KBM-7 (cell line): ENCODE measurements at places on chromosomes 1 and 21.
A peak's percentile ranks its signal among the peaks of the same experiment; 100 is the strongest.

DNA sequence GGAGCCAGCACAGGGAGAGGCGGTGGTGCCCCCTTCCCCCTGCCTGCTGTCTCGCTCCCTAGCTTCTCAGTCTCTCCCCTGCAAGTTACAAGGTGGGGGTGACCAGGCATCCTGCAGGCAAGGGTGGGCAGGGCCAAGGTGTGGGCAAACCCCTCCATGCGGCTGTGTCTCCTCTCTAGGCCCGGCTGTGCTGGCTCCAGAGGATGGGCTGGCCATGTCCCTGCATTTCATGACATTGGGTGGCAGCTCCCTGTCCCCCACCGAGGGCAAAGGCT is 14.6 kb downstream of the NTRK1 start:
- DNase-seq = no peak

- DNase-seq = no peak
Observed at GRCh38 chr1:187203257-187203656, 374.5 kb downstream of the PLA2G4A start.

- DNase-seq = no peak
Observed at GRCh38 chr1:175147569-175147968, 45.0 kb downstream of the KIAA0040 start.

- DNase-seq = no peak
Observed at GRCh38 chr1:91585502-91585901, 84.9 kb downstream of the CDC7 start.

DNA sequence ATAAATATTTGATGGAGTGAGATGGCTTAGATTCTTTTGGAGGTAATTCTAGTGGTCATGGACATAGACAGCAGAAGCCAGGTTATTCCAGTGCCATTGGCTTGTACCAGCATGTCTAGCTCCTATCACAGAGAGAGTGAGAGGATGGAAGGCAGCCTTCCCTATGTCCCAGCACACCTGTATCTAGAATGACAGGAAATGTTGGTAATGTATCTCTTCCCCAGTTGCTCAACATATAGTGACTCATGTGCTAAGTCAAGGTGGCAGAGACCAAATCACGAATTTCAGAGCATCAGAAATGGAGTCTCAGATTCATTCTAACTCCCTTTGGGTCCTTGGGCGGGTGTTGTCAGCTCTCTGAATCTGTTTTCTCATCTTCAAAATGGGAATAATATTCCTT is 28.4 kb downstream of the METTL13 start:
- DNase-seq = no peak

DNA sequence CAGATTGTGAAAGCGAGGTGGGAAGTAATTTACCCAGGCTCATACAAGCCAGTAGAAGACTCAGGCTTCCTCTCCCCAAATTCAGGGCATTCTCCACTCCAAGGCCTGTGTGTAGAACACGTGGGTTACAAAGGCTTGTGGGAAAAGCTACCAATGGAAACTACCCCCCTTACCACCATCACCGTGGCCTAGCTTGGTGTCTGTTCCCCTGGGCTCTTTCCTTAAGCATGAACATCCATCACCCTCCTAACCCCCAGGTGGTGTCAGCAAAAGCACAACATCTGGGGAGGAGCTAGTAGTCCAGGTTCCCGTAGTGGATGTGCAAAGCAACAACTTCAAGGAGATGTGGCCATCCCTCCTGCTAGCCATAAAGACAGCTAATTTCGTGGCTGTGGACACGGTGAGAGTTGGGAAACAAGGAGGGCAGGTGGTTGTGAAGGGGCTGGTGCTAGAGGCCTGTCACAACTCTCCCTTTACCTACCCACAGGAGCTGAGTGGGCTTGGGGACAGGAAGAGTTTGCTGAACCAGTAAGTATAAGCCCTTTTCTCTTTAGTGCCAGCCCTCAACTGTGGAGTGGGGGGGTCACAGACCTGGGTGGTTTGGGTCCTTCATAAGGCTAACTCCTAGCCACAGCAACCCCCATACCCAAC is 701 bp upstream of the MUTYH start:
- DNase-seq = peak; percentile 20

DNA sequence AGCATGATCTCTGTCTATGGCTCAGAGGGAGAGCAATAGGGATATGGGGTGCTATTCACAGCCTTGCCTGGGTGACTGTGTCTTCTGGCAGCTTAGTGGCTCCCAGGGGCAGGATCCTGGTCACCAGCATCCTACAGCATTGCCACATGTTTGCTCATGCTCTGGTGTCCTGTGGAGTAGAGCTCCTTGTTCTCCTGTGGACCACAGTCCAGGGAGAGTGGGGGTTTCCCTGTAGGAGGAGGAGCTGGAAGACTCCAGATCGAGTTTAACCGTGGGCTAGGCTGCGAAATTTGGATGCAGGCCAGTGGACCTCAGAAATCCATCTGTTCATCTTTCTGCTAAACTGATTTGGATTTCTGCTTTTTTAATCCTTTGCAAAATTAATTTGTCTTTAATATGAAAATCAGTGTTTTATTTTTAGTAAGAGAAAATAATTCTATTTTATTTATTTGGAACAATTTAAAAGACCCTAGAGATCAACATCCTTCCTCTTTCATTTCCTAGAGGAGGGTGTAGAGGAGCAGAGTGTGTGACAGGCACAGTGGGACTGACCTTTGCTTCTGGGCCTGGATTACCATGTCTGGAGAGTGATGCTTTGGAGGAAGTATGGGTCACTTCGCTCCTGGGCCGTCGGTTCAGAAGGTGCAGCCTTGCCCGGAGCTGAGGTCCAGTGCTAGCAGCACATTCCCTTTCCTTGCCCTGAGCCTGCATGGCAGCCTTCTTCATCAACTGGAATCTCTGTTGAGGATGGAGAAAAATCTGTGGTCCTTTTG is 17.4 kb downstream of the ADARB1 start:
- DNase-seq = no peak

DNA sequence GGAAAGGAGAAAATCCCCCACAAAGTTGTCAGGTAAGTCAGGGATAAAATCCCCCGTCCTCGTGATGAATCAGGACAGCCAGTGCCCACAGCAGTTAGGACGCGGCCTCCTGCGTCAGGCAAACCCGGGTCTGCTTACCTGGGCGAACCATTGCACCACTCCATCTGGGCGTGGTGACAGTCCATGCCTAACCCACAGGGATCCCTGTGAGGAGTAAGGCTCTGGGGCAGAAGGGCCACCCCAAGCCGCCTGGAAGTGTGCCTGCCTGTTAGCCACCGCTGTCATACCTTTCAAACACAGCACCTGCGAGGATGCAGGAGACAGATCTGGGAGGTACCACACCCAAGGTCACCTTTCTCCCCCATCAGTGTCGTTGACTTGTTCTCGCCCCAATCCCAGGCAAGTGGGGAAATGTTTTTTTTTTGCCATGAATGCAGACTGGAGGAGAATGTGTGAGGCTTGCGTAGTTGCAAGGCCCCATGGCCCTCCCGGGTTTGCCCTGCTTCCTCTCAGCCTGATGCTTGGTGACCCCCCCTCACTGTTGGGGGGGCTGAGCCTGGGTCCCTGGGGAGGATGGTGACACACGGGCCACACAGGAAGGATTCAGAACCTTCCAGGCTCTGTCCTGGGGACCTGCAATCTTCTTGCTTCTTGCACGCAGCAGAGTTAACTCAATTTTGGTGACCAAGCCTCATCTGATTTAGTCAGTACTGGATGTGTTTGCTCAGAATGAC is 107.0 kb downstream of the PGBD5 start:
- no peak for DNase-seq

DNA sequence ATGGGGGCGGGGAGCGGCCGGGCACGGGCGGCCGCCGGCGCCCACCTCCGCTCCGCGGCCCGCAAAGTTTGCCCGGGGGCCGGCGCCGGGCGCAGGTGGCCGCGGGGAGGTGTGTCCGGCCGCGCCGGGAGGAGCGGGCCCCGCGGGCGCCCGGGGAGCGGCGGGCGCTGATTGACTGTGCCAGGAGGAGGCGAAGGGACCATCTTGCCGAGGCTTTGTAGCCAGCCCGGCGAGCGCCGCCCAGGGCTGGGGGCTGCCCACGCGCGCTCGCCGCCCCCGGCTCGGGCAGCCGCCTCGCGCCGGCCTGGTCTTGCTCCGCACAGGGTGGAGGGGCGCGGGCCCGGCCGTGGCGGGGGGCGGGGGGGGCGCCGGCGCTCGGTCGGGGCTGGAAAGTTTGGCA is 432 bp downstream of the EPHB2 start:
- DNase-seq = no peak

- DNase-seq = no peak
Observed at GRCh38 chr1:21935393-21935804, 1.7 kb downstream of the HSPG2 start.

GRCh38 chr1:58358346-58358745 is 188.2 kb downstream of the OMA1 start:
- DNase-seq = no peak

GRCh38 chr1:9815150-9815549 is 8.6 kb downstream of the CLSTN1 start:
- DNase-seq = no peak

DNA sequence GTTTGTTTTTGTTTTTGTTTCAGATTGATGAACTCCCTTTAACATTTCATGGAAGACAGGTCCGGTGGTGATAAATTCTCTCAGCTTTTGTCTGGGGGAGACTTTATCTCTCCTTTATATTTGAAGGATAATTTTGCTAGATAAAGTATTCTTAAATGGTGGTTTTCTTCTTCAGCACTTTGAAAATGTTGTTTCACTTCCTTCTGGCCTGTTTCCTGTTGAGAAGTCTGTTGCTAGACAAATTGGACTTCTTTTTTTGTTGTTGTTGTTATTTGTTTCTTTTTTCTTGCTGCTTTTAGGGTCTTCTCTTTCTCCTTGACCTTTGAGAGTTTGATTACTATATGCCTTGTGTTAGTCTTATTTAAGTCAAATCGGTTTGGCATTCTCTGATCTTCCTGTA is 50.8 kb downstream of the CRP start:
- DNase-seq = no peak

DNA sequence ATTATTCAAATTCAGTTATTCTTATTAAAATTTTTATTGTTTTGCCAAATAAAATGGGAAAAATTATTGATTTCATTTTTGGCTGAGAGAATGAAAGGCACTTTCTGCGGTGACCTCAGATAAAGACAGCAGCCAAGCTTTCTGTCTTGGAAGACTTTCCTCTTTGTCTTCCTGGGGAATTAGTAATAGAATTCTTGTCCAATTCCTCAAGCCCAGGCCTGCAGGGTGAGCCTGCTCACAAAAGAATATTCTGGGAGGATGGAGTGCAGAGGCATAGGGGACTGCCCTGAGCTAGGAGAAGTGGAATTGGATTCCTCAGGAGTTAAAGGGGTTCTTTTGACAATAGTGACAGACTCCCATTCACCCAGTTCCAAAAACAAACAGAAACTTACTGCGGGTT is 614.5 kb upstream of the ADGRL2 start:
- DNase-seq = no peak

DNA sequence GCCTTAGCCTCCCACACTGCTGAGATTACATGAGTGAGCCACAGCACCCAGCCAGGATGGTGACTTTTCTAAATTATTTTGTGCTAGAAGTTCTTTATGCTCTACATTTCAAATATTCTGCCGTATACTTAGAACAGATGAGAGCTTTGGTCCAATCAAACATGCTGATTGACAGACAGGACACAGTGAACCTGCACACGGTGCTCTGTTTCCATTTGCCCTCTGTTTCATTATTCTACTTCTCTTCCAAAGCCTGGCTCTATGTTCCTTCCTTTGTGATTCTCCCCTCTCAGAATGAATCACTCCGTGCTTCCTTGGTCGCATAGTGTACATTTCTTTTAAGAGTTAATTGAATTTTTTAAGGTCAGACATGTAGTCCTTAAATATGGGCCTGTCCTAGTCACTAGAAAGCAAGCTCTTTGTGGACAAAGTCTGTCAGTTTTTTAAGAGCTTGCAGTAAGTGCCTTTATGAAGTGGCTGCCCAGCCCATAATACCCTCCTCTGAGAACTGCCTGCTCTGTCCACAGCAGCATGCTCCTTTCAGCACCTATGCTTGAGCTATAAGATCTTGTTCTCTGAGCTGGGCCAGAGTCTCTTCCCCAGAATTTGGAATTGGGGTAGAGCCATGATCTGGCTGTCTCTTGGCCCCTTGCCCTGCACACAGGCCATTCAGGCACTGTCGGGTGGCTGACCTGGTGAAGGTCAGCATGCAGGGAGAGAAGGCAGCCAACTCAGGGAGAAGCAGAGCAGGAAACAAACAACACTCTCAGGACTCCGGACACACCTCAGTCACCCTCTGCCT is 66.8 kb upstream of the SLC44A3 start:
- no peak for DNase-seq

- DNase-seq = no peak
Observed at GRCh38 chr1:31418626-31419323, 5.8 kb downstream of the SERINC2 start.

GRCh38 chr1:72101840-72102632 is 180.3 kb downstream of the NEGR1 start:
- no peak for DNase-seq

GRCh38 chr1:228455715-228456114 is 31.5 kb upstream of the RNF187 start:
- DNase-seq = peak; percentile 33

- DNase-seq = no peak
Observed at GRCh38 chr1:206735553-206736031, 35.0 kb upstream of the IL19 start.

DNA sequence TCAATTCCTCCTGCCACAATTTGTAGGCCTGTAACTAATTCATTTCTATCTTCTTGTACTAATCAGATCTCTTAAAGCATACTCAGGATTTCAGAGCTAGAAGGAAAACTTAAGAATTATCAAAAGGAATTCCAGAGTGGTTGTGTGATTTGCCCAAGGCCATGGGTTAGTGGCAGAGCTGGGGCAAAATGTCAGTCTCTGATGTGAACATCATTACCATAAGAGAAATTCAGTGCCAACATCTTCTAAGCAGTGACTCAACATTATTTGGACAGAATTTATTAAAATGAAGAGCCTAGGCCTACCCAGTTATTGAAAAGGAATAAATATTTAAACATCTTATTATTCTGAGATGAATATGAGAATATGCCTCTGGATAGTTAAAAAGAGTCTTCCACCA is 14.5 kb downstream of the ST6GALNAC5 start:
- DNase-seq = no peak

- no peak for DNase-seq
Observed at GRCh38 chr1:25782608-25783201, 17.3 kb upstream of the SELENON start.

DNA sequence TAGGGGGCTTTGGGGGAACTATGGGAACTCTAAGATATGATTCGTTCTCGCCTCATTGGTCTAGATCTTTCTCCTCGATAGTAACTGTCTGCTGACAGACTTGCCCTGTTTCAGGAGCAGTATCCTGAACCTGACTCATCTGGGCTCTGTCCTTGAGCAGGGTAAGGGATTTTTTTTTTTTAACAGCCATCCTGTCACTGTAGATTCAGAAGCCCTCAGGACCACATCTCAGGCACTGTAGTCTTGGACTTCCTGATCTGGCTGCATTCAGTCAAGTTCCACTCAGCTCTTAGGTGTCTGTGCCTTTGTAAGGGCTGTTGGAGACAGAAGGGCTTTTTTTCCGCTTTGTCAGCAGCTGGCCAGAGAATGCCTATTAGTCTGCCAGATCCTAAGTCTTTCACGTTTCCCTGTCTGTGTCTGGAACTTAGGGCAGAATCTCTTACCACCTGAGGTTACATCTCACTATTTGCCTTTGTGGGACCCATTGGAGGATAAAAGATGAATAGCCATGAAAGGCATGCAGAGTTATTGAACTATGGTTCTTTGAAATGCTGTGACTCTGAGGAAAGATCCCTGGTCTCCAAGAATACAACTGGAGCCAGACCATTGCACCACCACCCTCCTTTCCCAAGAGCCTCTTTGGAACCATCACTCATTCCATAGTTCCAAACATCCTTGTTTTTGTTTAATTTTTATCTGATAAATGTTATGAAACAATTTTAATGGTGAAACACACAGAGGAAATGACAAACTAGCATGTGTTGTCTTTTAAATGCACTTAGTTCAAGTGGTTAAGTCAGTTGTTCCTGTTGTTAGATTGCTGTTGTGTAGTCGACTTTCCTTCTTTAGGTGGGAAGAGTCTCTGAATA is 49.7 kb upstream of the MACF1 start:
- no peak for DNase-seq

GRCh38 chr1:202014915-202015661 is 4.7 kb downstream of the ELF3 start:
- DNase-seq = no peak
